ENCODE measurements at places on chromosomes 16 and 17.

GRCh38 chr16:49183911-49184310, 97.7 kb downstream of the CBLN1 start:
- DNase-seq: no peak

- no peak for DNase-seq
Measured at GRCh38 chr16:65306722-65307121, 184.9 kb upstream of the CDH11 start.

- no peak for DNase-seq
Measured at GRCh38 chr17:79144133-79144532, 69.5 kb downstream of the ENGASE start.

DNA sequence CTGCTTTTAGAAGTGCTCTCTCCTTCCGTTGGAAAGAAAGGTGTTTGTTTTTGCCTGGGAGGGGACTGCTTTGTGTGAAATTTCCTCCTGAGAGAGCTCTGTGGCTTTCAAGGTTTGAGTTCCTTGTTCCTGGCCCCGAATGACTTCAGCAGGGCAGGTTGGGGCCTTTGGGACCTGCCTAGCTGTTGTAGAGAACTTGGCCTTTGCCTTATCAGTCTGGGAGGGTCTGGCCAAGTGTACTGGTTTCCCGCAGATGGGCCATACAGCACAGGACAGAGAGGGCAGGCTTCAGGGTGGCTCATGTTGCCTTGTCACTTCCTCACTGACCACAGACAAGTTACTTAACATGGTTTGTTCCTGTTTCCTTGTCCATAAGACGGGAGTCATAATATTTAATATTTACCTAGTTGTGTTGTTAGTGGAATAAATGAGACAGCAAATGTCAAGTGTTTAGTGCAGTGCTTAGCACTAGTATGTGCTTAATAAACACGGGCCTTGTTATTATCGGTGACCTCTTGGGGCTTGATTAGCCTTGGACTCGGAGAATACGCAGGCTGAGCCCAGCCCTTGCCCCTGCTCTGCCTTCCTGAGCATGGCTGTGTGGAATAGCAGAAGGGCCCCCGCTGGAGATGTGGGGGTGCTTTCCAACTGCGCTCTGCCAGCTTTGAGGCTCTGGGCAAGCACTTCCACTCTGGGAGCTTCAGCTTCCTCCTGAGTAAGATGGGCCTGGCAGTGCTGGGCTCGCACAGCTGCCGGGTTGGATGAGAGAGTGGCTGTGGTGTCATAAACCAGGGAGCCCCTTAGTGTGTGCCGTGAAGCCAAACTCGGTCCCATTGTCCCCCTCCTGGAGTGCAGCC, 6.6 kb downstream of the PRSS8 start:
- DNase-seq: peak; percentile 88

- peak; percentile 24 for DNase-seq
Measured at GRCh38 chr17:36722121-36722902, 120.9 kb downstream of the MRM1 start.

DNA sequence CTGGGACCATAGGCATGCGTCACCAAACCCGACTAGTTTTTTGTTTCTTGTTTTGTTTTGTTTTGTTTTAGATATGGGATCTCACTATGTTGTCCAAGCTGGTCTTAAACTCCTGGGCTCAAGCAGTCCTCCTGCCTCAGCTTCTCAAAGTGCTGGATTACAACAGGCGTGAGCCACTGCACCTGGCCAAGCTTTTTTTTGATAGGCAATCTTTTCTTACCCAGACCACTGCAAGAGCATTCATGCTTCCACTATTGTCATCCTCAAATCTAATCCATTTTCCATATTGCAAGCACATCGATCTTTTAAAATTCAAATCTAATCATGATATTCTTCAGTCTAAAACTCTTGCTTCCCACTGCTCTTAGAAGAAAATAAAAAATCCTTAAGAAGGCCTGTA, 10.3 kb upstream of the NACA2 start:
- no peak for DNase-seq

DNA sequence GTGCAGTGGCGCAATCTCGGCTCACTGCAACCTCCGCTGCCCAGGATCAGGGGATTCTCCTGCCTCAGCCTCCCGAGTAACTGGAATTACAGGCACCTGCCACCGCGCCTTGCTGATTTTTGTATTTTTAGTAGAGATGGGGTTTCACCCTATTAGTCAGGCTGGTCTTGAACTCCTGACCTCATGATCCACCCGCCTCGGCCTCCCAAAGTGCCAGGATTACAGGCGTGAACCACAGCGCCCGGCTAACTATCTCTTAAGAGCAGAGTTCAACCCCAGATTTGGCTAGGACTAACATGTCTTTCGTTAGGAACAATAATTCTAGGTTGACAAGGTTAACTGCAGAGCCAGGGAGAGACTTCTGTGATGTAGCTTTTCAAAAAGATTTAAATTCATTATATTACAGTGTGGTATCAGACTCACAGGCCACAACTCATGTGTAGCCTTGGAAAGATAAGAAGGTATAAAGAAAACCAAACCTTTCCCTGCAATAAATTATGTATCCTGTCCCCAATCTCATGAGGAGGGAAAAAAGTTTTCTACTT, 4.3 kb downstream of the CHTF8 start:
- DNase-seq: no peak

- no peak for DNase-seq
Measured at GRCh38 chr16:24189941-24190340, 66.2 kb upstream of the CACNG3 start.

DNA sequence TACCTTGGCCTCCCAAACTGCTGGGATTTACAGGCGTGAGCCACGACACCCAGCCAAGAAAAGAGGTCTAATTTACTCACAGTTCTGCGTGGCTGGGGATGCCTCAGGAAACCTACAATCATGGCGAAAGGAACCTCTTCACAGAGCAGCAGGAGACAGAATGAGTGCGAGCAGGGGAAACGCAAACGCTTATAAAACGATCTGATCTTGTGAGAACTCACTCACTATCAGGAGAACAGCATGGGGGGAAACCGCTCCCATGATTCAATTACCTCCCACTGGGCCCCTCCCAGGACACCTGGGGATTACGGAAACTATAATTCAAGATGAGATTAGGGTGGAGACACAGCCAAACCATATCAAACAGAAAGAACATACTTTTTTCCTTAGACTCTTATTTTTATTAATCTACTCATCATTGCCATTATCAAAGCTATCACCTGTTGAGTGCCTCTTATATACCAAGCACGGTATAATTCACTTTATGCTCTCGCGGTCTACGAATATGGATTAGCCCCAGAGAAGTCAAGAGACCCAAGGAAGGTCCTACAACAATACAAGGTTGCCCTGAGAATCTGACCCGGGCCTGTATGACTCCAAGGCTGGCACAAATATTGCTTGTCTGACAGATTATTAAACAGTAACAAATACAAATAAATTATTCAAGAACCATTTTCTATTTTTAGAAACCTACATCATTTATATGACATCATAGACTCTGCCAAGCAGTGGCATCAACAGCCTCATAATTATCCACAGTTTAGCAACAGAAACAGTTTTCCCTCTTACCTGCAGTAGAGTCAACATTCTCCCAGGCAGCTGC, 2.4 kb downstream of the POLR3K start:
- no peak for DNase-seq

DNA sequence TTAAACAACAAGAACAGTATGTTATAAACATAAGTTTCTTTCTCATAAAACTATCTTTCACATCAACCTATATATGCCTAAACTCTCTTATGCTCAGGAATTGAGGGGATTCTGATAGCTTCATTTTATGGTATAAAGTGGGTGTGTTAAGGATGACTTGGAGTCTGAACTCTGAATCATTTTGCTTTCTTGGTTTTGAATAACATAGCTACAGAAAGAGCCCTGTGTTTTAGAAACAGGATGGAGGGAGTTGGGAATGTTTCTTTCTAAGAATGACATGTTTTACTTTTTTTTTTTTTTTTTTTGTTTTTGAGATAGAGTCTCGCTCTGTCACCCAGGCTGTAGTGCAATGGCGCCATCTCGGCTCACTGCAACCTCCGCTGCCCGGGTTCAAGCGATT, 50.1 kb downstream of the RHOT1 start:
- DNase-seq: no peak

DNA sequence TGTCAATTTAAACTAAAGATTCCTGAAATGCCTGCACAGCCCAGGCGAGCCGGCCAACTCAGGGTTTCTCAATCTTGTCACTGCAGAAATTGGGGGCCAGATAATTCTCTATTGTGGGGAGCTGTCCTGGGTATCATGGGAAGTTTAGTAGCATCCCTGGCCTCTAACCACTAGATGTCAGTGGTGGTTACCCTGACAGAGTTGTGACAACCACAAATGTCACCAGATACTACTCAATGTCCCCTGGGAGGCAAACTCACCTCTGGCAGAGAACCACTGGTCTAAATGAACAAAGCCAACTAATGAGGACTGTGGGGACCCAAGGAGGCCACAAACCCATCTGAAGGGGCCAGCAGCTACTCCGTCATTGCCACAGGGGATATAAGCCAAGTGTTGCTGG, 90.9 kb downstream of the MYH11 start:
- peak; percentile 63 for DNase-seq

DNA sequence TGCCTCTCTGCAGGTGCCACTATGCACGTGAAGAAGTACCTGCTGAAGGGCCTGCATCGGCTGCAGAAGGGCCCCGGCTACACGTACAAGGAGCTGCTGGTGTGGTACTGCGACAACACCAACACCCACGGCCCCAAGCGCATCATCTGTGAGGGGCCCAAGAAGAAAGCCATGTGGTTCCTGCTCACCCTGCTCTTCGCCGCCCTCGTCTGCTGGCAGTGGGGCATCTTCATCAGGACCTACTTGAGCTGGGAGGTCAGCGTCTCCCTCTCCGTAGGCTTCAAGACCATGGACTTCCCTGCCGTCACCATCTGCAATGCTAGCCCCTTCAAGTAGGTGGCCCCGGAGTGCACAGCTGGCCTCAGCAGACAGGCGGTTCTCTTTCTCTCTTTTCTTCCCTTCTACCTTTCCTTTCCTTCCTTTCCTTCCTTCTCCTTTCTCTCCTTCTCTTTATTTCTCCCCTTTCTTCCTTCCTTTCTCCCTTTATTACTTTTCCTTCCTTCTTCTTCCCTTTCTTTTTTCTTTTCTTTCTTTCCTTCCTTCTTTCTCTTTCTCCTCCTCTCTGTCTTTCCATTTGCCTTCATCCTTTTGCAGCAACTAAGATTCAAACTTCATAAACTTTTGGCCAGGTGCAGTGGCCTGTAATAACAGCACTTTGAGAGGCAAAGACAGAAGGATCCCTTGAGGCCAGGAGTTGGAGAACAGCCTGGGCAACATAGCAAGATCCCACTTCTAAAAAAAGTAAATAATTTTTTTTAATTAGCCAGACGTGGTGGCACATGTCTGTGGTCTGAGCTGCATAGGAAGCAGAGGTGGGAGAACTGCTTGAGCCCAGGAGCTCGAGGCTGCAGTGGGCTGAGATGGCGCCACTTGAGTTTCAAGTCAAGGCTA, 46.7 kb downstream of the SCNN1B start:
- no peak for DNase-seq
